Fibroblast of lung (primary cell): ENCODE measurements at places on chromosomes 13 and 19. TPM values are rescaled to one million over a fixed set of nuclear protein-coding genes. Genes with fewer than 3 reads are reported as not detected.

DNA sequence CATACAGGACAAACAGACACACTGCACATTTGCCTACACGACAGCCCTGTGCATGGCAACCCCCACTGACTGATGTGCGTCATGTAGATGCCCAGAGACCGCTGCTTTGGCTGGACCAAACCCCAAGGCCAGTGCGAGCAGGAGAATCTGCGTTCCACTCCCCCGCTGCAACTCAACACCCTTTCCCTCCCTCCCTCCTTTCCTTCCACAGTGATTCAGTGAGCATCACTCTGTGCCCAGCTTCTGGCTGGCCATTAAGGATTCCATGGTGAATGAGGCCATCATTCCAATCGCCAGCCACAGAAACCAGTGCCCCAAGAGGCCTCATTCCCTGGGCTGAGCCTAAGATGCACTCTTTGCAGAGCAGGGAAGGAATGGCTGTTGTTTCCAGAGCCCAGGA is 61.6 kb downstream of the GSX1 start:
- no peaks in the 10 kb centered on the region for H3K4me1 ChIP-seq
- H3K27ac ChIP-seq, result no peak overlapping the region
- no peaks in the 10 kb centered on the region for H3K36me3 ChIP-seq
- no peak for DNase-seq

- DNase-seq, result peak; percentile 68
- no peak overlapping the region for H3K27ac ChIP-seq
- no peak overlapping the region for H3K4me3 ChIP-seq
- no peaks in the 10 kb centered on the region for H3K4me1 ChIP-seq
Measured at GRCh38 chr13:36382030-36382429, 35.8 kb upstream of the SPART start.

GRCh38 chr13:63625869-63626268 is 2210.2 kb upstream of the PCDH20 start:
- no peaks in the 10 kb centered on the region for H3K27me3 ChIP-seq
- H3K4me3 ChIP-seq, result no peak overlapping the region
- H3K27ac ChIP-seq, result no peak overlapping the region

DENND1C gene
- total RNA-seq, result not detected in 2 replicates

KLK15 gene
- total RNA-seq, result not detected in 2 replicates

SIGLEC12 gene
- total RNA-seq, result not detected in 2 replicates

- H3K36me3 ChIP-seq, result no peaks in the 10 kb centered on the region
- DNase-seq, result no peak
- H3K27ac ChIP-seq, result no peak overlapping the region
- no peak overlapping the region for H3K4me3 ChIP-seq
- no peaks in the 10 kb centered on the region for H3K4me1 ChIP-seq
Measured at GRCh38 chr13:77430377-77430951, 103.6 kb upstream of the MYCBP2 start.

DNA sequence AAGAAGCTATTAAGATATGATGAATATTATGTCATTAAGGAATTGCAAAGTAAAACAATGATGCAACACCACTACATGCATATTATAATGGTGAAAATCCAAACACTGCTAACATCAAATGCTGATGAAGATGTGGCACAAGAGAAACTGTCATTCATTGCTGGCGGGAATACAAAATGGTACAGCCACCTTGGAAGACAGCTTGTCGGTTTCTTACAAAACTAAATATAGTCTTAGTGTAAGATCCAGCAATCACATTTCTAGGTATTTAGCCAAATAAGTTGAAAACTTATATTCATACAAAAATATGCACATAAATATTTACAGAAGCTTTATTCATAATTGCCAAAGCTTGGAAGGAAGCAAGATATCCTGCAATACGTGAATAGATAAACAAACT is 114.9 kb upstream of the EDNRB start:
- H3K36me3 ChIP-seq, result no peaks in the 10 kb centered on the region
- no peak overlapping the region for H3K27ac ChIP-seq
- H3K4me3 ChIP-seq, result no peak overlapping the region
- no peaks in the 10 kb centered on the region for H3K4me1 ChIP-seq
- no peak for DNase-seq

- no peak overlapping the region for H3K4me3 ChIP-seq
- peak; percentile 59 for DNase-seq
- H3K36me3 ChIP-seq, result no peaks in the 10 kb centered on the region
- no peak overlapping the region for H3K27ac ChIP-seq
Measured at GRCh38 chr19:48683349-48683748, 10.5 kb upstream of the NTN5 start.
